ENCODE measurements at places on chromosomes 11 and 22. TPM values are rescaled to one million over a fixed set of nuclear protein-coding genes. Genes with fewer than 3 reads are reported as not detected.

APOL4 gene
- not detected for total RNA-seq

LIF gene
- total RNA-seq, result 17.2 TPM

SHANK2 gene
- 50.5 TPM for total RNA-seq

IL17REL gene
- total RNA-seq, result not detected

RCOR2 gene
- total RNA-seq, result 3.4 TPM

OR51B5 gene
- total RNA-seq, result 1.2 TPM

RNF26 gene
- total RNA-seq, result 55.0 TPM

- no peak overlapping the region for H3K27ac ChIP-seq
- no peak overlapping the region for H3K4me3 ChIP-seq
- no peaks in the 10 kb centered on the region for H3K4me1 ChIP-seq
- H3K36me3 ChIP-seq, result no peaks in the 10 kb centered on the region
Measured at GRCh38 chr11:122360875-122361274, 244.9 kb upstream of the BLID start.

DNA sequence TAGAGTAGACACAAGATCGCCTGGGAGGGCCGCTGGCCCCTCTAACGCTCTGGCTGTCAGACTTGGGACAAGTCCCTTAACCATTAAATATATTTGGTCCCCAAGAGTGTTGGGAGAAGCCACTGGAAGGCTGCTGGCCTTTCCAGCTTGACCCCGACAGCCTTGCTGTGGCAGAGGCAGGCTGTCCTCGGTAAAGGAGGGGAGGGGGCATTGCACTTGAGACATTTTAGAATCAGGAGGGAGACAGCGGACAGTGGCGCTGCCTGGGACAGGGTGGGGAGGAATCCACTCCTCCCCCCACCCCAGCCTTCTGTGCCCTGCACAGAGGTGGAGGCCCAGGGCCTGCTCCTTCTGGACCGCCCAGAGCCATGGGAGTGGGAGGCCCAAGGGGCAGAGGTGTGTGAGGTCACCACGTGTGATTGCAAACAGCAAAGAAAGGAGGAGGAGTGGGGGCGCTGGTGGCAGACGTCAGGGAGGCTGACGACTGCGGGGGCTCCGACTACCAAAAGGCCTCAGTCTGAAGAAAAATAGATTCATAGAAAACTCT is 28.9 kb downstream of the APOL1 start:
- H3K27me3 ChIP-seq, result no peaks in the 10 kb centered on the region
- no peaks in the 10 kb centered on the region for H3K4me1 ChIP-seq
- no peak overlapping the region for H3K4me3 ChIP-seq
- H3K36me3 ChIP-seq, result peaks cover 21% of the 10 kb centered on the region
- no peak overlapping the region for H3K27ac ChIP-seq

DNA sequence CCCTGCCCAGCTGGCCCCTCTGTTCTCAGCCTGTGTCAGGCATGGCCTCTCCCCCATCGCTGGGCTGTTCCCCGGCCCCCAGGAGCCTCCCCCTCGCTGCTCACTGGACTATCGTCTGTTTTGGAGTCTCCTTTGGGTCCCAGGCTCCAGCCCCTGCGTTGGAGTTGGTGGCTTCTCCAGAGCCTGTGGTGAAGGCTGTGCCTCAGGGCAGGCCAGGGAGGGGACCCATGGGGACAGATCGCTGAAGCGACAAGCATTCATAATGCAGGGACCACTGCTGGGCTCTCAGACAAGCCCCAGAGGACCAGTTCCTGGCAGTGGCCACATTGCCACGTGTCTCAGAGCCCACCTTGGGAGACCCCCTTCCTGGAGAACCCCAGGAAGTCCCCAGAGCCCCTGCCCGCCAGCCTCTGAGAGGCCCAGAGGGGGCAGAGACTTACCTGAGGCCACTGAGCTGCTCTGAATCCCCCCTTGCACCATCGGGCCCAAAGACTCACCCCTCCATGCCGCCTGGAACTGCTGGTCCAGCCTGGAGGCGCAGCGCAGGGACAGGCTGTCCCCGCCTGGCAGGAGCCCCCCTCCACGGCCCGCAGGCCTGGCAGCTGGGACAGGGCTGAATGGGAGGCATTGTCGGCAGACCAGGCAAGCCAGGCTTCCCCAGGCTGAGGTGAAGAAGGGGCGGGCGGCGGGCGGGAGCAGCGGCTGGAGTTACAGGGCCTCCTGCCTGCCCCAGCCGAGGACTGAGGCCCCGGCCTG is at the start of gene CHADL:
CHADL (minus strand) TSS at position 555 of the 756 bp plus-strand sequence; CDS start at position 505, 50 bp downstream.
- H3K27me3 ChIP-seq, result no peaks in the 10 kb centered on the region
- H3K36me3 ChIP-seq, result no peaks in the 10 kb centered on the region
- H3K27ac ChIP-seq, result no peak within 1 kb of the TSS
- no peaks in the 10 kb centered on the region for H3K4me1 ChIP-seq
- DNase-seq, result no peak
- H3K4me3 ChIP-seq, result no peak within 1 kb of the TSS

DNA sequence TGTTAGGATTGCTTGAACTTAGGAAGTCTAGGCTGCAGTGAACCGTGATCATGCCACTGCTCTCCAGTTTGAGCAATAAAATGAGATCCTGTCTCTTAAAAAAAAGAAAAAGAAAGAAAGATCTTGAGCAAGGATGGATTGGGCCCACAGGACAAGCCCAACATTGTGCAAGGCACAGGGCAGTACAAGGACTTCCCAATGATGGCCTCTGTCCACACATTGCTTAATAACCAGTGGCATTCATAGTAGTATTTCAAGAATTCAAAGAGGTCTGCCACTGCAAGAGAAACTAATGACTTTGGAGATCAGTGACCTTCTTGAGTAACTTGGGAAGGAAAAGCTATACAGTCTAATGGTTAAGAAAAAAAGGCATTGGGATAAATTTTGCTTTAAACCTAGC is 44.6 kb downstream of the SEZ6L start:
- H3K4me1 ChIP-seq, result no peaks in the 10 kb centered on the region
- H3K27ac ChIP-seq, result no peak overlapping the region
- H3K27me3 ChIP-seq, result peaks cover 47% of the 10 kb centered on the region
- H3K36me3 ChIP-seq, result no peaks in the 10 kb centered on the region

GRCh38 chr22:47043835-47044721 is 281.6 kb downstream of the TBC1D22A start:
- H3K36me3 ChIP-seq, result no peaks in the 10 kb centered on the region
- H3K4me1 ChIP-seq, result no peaks in the 10 kb centered on the region
- DNase-seq, result no peak
- H3K4me3 ChIP-seq, result no peak overlapping the region
- no peaks in the 10 kb centered on the region for H3K27me3 ChIP-seq
- no peak overlapping the region for H3K27ac ChIP-seq

GRCh38 chr11:40683010-40683409 is 776.4 kb downstream of the LRRC4C start:
- no peak overlapping the region for H3K27ac ChIP-seq
- no peak for DNase-seq
- no peak overlapping the region for H3K4me3 ChIP-seq

DNA sequence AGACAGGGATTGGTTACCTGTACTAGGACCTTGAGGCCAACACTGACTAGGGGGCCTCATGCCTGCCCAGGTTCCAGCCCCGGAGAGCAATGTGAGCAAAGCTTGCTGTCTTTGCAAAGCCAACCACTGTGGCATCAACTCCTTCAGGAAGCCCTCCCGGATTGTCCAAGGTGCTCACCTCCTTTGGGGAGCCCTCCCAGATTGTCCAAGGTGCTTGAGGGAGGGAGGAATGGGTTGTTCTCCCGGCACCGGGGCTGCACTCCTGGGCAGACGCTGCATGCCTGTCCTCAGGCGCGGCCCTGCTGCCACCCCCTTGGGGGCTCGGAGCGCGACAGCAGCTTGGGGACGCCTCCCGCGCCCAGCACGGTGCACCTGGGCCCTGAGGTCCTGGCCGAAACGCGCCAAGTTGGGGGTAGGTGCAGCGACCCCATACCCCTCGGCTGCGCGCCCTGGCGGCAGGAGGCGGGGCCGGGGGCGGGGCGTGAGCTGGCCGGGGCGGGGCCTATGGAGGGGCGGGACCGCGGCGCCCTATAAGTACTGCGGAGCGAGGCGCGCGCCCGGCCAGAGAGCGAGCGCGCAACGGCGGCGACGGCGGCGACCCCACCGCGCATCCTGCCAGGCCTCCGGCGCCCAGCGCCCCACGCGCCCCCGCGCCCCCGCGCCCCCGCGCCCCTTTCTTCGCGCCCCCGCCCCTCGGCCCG is at the start of gene CD81:
CD81 (plus strand) TSS at position 560 of the 701 bp plus-strand sequence. CDS start 240 bp downstream, outside the sequence.
- no peaks in the 10 kb centered on the region for H3K36me3 ChIP-seq
- H3K27me3 ChIP-seq, result no peaks in the 10 kb centered on the region
- H3K27ac ChIP-seq, result no peak within 1 kb of the TSS
- 0 out of 2 replicates have a peak, but pooled peaks cover 5% of the 10 kb centered on the region for H3K4me1 ChIP-seq
- peak within 1 kb of the TSS; percentile 83 for H3K4me3 ChIP-seq

DNA sequence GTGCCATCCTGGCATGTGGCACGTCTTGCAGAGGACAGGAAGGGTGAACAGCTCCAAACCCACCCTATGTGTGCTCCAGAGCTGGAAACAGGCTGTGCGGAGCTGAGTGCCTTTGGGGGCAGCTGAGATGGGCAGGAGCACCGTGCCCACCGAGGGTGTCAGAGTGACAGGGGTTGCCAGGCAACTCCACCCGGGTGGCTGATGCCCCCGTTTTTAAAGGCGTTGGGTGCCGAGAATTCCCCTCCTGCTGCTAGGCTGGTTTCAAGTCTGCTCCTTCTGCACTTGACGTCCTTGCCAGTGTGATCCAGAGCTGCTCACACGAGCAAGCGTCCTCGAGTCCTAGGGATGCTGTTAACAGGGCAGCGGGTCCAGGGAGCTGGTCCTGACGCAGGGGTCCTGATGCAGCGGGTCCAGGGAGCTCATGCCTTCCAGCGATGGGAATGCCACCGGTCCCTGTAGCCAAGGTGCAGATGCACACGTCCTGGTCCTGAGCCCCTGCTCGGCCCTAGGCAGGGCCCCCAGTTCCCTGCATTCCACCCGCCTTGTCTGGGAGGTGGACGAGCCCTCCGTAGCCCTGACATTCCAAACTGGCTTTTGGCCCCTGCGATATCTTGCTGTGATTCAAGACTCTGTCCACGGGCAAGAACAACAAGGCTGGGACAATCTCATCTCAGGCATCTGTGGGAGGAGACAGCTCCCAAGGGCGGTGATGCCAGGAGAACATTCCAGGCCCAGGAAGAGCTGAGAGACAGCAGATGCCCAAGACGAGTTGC is 4.9 kb downstream of the KCNQ1 start:
- no peak overlapping the region for H3K4me3 ChIP-seq
- H3K27ac ChIP-seq, result no peak overlapping the region
- H3K27me3 ChIP-seq, result peaks cover 62% of the 10 kb centered on the region

DNA sequence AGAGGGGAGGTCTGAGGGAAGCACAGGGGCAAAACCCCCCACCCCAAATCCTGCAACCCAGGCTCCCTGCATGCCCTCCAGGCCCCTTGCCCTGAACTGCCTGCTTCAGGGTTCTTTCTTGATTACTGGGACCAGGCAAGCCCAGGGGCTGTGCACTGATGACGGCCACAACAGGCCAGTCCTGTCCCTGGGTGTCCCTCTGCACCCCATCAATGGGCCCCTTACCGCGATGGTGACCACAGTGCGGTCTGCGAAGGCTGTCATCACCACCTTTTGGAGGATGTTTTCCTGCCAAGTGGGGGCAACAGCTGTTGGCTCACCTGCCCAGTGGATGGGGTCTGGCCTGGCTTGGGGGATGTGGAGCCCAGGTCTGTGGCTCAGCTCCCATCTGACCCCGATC is 5.0 kb upstream of the KCNJ11 start:
- H3K36me3 ChIP-seq, result no peaks in the 10 kb centered on the region
- H3K4me3 ChIP-seq, result no peak overlapping the region
- no peak for DNase-seq
- H3K27me3 ChIP-seq, result peaks cover 22% of the 10 kb centered on the region

DNA sequence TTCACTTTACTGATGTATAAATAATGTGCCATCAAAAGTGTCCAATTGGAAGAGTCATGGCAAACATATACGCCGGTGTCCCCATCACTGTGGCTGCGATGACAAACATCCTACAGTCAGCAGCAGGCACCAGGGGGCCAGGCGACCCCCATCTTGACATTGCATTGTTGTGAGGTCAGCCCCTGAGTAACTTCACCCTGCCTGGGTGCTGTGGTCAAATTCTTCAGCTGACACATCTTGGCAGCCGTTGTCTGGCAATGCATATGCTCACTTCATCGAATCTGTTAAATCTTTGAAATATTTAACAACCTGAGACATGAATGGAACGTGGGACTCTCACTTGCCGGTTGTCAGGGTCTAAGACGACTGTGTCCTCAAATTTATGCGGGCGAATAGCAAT is 430.9 kb downstream of the BRD1 start:
- H3K4me3 ChIP-seq, result no peak overlapping the region
- no peak overlapping the region for H3K27ac ChIP-seq
- DNase-seq, result no peak
- no peaks in the 10 kb centered on the region for H3K36me3 ChIP-seq

DNA sequence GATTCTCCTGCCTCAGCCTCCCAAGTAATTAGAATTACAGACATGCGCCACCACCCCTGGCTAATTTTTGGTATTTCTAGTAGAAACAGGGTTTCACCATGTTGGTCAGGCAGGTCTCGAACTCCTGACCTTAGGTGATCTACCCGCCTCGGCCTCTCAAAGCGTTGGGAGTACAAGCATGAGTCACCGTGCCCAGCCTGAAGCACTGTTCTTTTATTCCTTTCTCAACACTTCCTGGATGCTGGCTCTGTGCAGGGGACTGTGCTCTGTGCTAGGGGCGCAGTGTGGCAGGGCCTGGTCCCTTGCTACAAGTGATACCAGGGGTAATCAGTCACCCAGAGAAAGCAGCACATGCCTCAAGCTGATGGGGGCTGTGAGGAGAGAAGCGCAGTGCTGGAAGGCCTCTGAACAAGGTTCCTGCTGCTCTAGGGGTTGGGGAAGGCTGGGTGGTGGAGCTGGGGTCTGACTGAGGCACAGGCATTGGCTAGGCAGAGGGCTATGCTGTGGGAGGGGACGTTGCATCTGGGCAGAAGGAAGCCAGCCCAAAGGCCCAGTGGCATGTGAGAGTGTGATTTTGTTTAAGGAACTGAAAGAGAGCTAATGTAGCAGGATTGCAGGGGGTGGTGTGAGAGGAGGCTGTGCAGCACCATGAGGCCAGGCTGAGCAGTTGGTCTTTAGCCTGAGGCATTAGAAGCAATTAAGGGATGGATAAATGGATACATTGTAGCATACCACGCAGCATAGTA is 42.5 kb downstream of the CABIN1 start:
- H3K4me3 ChIP-seq, result no peak overlapping the region
- no peak for DNase-seq
- no peak overlapping the region for H3K27ac ChIP-seq
- H3K27me3 ChIP-seq, result no peaks in the 10 kb centered on the region
- no peaks in the 10 kb centered on the region for H3K4me1 ChIP-seq
- peaks cover 8% of the 10 kb centered on the region for H3K36me3 ChIP-seq

- peaks cover 13% of the 10 kb centered on the region for H3K27me3 ChIP-seq
- H3K4me1 ChIP-seq, result no peaks in the 10 kb centered on the region
- H3K27ac ChIP-seq, result no peak overlapping the region
- no peaks in the 10 kb centered on the region for H3K36me3 ChIP-seq
- no peak for DNase-seq
Measured at GRCh38 chr11:128610721-128611617, 23.6 kb upstream of the ETS1 start.

All from PC-9 (cell line).